ENCODE measurements at places on chromosomes 6 and 20.

GRCh38 chr6:40727271-40727670 lies 140.1 kb upstream of the LRFN2 start:
- DNase-seq: no peak

DNA sequence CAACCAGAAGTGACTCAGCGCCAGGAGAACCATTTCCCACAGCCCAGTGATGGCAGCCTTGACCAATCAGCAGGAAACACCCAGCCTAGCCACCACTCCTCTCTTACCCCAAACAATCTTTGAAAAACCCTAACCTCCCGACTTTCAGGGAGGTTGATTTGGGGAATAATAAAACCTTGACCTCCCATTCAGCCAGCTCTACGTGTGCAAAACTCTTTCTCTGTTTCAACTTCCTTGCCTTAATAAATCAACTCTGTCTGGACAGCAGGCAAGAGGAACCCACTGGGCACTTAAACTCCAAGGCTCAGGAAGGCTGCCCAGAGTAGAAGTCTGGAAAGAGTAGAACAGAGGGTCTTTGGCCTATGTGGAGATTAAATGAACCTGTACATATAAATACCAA lies 35.0 kb downstream of the SERPINB1 start:
- DNase-seq: no peak

DNA sequence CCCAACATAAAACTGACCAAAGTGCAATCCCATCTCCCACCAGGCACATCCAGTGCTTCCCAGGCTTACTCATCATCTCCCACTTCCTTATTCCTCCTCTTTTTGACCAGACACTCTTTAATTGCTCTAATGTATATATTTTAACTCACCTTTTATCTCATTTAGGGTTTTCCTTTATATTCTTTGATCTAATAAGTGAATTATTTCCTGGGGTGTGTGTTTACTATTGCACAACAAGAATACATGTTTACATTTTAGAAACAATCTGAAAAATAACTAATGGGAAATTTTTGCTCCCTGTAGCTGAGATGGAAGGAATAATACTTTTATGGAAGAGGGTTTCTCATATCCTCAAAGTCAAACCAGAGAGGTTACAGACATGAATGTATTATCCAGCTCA lies 18.4 kb downstream of the RHAG start:
- no peak for DNase-seq

GRCh38 chr6:74431873-74432580 lies 736.0 kb downstream of the CD109 start:
- no peak for DNase-seq

DNA sequence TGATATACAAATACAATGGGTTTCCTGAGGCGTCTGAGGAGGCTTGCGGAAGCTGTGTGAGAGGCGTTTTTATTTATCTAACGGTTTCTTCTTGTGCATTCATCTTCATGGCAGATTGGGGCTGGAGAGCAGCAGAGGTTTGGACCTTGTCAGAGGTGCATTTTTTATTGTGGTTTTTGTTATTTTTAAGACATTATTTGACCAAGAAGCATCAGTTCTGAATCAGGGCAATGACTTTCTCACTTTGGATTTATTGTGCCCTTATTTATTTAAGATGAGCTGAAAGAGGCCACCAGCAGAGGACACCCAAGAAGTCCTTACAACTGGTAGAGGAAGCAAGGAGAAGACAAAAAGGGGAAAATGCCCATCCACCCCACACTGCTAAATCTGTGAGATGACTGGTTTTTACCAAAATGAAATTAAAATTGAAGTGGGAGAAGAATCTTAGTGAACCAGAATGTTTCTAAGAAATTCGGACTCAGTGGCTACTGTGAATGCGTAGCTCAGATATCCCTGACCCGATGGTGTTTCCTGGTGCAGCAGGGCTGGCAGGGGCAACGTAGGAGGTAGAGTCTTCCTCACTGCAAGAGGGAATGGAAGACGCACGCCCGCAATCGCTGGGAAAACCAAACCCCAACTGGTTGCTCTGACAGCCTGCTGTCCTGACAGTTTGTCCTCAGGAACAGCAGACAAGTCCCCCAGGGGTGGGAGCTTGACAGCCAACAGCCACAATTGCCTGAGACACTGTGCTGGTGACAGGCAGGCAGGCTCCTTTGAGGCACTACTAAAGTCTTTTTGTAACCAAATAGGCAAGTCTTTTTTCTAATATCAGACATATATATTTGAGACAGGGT lies 14.2 kb downstream of the PRR18 start:
- no peak for DNase-seq

GRCh38 chr20:33894798-33895197 lies 83.7 kb downstream of the CHMP4B start:
- no peak for DNase-seq

- no peak for DNase-seq
These were observed 97.3 kb upstream of the UST start for GRCh38 chr6:148649454-148649963.

GRCh38 chr6:168314021-168314420 lies 5.6 kb downstream of the DACT2 start:
- DNase-seq: no peak

DNA sequence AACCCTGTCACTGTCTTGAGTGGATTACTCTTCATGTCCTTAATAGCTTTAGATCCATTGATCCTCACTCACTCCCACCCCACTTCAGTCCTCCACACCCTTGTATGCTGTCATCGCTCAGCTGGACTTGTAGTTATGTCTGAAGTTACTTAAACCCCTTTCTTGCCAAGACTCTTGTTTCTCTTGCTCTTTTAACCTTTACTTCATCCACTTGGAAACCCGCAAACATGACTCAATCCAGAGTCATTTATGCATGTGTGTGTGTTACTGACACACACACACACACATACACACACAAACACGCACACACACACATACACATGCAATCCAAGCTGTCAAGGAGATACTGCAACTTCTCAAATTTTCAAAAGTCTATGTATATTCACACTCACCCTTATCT lies 341.8 kb downstream of the SYNE1 start:
- DNase-seq: no peak

DNA sequence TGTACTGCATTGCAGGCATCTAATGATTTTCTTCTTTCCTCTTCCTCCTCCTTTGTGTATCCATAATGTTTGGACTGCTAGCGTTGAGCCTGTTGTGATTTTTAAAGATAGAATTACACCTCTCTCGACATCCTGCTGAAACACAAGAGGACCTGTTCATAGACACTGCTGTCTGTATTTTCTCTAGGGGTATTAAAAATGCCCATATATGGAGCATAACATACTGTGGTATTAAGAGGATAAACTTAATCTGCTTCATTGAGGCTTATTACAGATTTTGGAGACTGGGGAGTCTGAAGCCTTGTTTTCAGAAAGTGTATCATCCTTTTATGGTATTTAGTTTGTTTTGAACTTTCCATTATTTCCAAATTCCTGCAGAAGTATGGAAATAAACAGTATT lies 414.3 kb downstream of the CDKAL1 start:
- no peak for DNase-seq

- no peak for DNase-seq
These were observed 53.6 kb downstream of the ZNF831 start for GRCh38 chr20:59217173-59217572.

DNA sequence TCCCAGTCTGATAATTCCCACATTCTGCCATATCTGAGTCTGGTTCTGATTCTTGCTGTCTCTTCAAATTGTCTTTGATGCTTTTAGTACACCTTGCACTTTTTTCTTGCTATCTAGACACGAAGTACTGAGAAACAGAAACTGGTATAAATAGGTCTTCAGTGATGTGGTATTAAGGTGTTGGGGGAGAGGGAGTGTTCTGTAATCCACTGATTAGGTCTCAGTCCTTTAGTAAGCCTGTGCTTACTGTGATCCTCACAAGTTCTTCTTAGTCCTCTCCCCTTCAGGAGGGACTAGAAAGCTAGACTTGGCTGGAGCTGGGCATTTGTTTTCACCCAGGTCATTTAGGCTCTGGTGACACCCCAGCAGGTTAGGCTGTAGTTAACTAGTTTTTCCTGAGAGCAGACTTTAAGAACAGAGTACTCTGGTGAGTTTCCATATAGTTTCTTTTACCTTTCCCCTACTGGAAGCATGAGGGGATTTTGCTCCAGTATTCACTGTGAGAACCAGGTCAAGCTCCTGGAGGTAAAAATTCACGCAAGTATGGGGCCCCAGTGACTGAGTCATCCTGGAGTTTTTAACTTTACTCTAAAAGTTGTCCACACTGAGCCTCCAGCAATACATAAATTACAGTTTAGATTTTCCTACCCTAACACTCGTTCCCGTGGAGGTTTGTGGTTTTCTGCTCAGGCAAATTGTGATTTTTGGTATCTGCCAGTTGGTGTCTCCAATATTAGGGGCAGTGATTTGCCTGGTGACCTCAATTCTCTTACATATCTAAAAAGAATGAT lies 154.6 kb downstream of the CDKAL1 start:
- no peak for DNase-seq

DNA sequence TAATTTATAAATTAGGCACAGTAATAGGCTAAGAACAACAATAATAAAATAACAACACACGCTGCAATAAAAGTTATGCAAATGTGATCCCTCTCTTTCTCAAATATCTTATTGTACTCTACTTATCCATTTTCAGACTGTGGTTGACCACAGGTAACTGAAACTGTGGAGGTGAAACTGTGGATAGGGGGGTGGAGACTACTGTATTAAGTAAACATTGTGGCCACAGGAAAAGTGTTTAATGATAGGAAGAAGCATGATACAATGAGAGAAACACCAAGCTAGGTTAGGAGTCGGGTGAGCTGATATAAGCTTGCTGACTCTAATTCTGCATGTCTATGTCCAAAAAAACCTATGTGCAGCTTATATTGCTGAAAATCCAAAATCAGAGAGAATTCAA lies 23.0 kb downstream of the NHLRC1 start:
- DNase-seq: no peak

- DNase-seq: no peak
These were observed 69.9 kb downstream of the AKAP12 start for GRCh38 chr6:151309619-151310018.

DNA sequence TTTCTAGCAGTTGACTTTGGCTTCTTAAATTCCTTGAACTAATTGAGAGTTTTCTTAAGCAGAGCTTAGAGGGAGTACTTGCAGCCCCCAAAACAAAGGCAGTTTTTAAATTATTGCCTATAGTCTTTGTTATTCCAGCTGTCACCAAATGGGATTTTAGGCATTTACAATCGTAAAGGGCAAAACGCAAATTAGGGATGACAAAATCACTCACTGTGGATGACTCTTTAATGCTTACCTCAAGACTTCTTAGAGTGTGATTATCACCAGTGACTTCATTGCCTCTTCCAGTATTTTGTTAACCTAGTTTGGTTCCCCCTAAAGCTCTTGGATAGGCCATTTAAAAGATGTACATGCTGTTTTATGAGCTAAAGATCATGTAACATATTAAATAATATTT lies 126.8 kb downstream of the LRRC1 start:
- DNase-seq: no peak

DNA sequence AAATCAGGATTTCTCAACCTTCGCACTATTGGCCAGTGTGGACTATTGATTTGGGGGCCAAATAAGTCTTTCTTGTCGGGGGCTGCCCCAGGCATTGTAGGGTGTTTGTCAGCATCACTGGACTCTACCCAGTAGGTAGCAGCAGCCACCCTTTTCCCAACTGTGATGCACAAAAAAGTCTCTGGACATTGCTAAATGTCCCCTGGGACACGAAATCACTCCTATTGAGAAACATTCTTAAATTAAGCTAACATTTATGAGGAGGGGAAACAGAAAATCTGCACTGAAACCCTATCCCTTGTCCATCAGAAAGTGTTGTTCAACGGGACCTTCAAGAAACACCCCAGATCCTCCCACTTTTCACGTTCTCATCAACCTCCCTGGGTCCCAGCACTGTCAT lies 54.2 kb downstream of the NFATC2 start:
- DNase-seq: no peak
